ENCODE measurements at places on chromosomes 12 and 14. TPM values are rescaled to one million over a fixed set of nuclear protein-coding genes. Genes with fewer than 3 reads are reported as not detected.
A peak's percentile ranks its signal among the peaks of the same experiment; 100 is the strongest.

- DNase-seq = no peak
These were observed 86.1 kb downstream of the MYF5 start for GRCh38 chr12:80802652-80803400.

- no peak for DNase-seq
These were observed 10.4 kb downstream of the ATG2B start for GRCh38 chr14:96352708-96353107.

- DNase-seq = peak; percentile 73
These were observed 505 bp upstream of the DENND5B start for GRCh38 chr12:31591380-31591901.

GRCh38 chr14:100702590-100702989 is 24.1 kb upstream of the DLK1 start:
- no peak for DNase-seq

The SMIM41 gene
- not detected for polyA plus RNA-seq

All from SK-N-SH (cell line).